CD4-positive, alpha-beta memory T cell (primary cell): ENCODE measurements at places on chromosomes 11 and 22.

DNA sequence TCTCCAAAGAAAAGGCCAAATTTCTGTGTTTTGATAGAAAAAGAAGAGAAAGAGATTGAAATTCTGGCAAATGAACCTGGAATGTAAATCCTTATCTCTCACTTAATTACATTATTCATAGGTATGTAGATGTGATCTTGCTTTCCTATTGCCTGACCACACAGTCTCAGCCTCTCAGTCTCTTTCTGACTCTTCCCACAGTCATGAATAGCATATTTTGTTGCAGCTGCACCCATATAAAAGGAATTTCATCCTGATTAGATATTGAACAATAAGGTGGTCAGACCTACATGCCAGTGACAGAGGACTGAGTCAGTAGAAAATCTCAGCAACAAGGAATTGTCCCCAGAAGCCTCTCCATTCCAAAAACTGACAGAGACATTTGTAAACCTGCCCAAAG is 62.9 kb upstream of the LRRC4C start:
- no peak for DNase-seq

- DNase-seq: no peak
Observed at GRCh38 chr11:131910523-131911387, 540.3 kb downstream of the NTM start.

DNA sequence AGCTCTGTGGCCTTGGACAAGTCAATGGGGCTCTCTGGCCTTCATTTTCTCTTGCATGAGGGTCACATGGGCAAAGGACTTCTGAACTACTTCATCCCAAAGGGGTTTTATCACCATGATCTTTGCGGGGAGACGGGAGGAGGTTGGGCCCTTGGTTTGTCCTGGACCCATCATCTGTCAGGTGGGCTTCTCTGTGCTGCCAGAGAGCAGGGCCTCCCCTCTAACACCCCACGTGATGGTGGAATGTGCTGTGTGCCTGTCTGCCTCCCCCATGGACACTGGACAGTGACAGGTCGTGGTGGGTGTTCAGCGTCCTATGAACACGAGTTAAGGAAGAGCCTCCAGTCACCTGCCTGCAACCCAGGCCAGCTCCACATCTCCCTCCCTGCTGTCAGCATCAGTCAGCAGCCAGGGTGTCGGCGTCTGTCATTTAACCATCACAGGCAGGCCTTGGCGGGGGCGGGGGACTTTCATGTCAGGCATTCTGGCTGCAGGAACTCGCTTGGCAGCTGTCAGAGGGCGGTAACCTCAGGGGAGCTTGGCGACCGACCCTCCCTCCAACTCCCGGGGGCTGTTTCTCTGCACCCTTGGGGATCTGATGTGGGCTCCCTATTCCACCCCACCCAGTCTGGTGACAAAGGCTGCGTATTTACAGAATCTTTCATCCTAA is 2.6 kb upstream of the SUN2 start:
- DNase-seq: peak; percentile 87

- DNase-seq: no peak
Observed at GRCh38 chr11:111329306-111330204, 31.2 kb downstream of the POU2AF3 start.

DNA sequence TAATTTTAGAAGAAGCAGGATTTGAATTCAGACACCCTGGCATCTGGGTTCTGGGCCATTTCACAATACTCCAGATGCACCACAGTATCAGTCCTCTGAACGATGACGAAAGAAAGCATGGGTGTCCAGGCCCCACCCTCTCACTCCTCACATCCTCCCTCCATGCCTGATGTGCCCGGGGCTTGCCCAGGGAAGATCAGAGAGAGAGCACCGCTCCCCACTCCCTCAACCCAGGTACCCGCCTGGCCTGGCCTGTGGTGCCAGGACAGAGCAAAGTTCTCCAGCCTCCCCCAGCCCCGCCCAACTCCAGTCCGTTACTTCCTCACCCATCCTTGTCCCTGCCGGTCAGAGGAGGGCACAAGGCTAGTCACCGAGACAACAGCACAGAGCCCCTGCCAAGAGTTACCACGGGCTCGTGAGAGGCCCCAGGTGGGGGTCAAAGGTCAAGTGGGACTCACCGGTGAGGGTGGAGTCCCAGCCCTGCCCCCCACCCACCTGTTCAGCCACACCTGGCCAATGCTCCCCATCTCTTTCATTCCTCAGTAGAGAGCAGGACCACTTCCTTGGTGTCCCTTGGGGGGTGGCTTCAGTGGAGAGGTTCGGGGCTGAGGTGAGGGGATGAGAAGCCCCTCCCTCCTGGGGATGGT is 8.1 kb downstream of the BCL9L start:
- DNase-seq: peak; percentile 60

- DNase-seq: no peak
Observed at GRCh38 chr22:21450320-21450831, 16.8 kb upstream of the TMEM191C start.

DNA sequence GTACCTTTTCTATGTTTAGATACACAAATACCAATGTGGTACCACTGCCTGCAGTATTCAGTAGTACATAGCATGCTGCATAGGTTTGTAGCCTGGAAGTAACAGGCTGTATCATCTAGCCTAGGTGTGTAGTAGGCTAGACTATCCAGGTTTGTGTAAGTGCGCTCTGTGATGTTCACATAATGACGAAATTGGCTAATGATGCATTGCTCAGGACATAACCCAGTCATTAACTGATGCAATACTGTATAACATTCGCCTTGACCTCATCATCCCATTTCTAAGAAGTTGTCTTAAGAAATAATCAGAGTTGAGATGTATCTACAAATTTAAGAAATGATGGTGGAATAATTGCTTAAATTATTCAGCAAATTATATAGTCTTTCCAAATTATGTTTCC is 116.0 kb upstream of the TIMP3 start:
- no peak for DNase-seq

DNA sequence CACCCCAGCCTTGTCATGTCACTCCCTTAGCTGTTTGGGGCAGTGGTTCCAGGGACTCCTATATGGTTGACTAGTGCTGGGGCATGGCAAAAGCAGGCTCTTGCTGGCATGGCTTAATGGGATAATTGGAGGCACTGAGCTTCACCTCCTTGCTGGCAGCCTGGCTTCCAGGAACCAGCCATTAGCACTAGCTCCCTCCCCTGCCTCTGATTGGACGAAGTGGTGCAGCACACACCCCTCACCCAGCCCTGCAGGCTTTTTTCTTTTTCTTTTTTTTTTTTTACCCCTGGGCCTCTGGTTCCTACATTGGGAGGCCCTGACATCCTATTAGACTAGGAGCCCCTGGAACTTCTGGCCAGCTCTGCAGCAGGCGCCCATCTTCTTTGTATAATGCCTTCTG is 18.6 kb downstream of the PHLDB1 start:
- DNase-seq: no peak

DNA sequence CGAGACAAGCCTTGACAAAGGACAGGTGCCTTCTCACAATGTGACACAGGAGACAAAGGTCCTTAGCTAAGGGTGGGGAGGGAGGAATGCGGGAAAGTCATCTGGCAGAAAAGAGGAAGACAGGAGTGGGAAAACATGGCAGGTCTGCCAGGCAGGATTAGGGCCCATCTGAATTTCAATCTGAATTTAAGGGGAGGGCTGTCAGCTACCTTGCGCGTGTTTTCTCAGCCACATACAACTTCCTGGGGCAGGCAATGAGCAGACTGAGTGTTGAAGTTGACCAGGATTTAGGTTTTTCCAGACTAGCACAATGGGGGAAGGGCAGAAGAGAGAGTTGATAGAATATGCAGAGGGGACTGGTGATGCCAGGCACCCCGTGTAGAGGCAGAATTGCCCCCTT is 66.7 kb upstream of the LARGE1 start:
- DNase-seq: no peak

- no peak for DNase-seq
Observed at GRCh38 chr11:79362821-79363220, 78.0 kb downstream of the TENM4 start.

GRCh38 chr11:71199226-71199820 is 53.1 kb downstream of the SHANK2 start:
- DNase-seq: no peak

GRCh38 chr11:35178873-35179272 is 39.9 kb downstream of the CD44 start:
- no peak for DNase-seq

DNA sequence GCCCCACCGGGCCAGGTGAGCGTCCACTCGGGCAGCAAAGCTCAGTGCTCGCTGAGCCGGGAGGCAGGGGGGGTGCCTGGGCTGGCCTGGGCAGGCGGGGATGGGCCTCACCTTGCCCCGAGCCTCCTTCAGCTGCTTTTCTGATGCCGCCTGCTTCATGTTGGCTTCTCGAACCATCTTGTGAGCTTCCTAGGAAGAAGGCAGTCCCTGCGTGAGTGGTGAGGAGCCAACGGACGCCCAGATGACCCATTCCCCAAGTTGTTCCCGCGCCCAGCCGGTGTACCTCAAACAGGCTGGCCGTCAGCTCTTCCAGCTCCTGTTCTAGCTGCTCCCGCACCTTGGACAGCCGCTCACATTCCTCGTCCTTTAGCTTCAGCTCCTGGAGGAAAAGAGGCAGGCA is 10.1 kb downstream of the RAB3IL1 start:
- no peak for DNase-seq

DNA sequence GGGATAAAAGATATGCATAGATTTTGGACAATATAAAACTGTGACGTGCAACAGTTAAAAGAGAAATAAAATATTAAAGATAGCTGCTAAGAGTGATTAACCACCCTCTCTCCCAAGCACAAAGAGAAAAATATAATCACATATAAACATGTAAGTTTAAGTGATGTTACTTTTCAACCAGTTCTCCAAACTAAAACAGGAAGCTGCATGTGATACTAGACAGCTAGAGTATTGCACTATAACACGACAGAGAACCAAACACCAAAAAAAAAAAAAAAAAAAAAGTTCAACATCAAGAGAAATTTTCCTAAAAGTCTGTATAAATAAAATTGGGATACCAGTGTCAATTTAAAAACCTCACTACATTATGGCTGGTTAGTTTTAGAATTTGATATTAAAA is 79.1 kb downstream of the PICALM start:
- DNase-seq: no peak

DNA sequence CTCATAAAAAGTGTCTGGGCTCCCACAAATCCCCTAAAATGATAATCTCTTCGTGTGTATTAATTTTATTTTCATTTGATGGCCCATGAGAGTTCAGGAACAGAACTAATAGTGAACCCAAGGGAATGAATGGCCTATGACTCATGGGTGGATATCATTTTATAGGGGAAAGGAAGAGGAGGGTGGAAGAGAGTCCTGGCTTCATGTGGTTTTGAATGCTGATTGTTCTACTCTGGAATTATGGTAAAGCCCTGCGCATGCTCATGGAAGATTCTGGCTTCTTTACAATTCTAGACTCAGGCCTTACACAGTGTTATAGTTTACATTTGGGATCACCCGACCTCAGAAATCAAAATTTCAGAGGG is 35.2 kb downstream of the MAML2 start:
- DNase-seq: no peak

GRCh38 chr22:32693102-32693501 is 108.4 kb upstream of the TIMP3 start:
- DNase-seq: no peak

DNA sequence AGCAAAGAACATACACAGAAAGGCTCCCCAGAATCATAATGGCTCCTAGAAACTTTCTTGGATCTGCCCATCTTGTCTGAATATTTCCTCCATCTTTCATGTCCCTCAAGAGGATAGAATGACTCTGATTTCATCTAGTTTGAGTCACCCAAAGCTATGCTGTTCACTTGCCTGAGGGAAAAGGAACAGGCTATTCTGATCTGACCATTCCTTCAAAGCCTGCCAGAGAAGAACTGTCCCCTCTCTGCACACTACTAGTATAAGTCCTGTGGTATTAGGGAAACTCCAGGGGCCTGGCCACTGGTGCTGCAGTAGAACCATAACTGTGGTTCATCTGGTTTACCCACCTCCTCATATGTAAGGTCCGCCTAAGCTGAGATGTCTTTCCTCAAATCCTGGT is 2.4 kb upstream of the PATE1 start:
- DNase-seq: no peak

DNA sequence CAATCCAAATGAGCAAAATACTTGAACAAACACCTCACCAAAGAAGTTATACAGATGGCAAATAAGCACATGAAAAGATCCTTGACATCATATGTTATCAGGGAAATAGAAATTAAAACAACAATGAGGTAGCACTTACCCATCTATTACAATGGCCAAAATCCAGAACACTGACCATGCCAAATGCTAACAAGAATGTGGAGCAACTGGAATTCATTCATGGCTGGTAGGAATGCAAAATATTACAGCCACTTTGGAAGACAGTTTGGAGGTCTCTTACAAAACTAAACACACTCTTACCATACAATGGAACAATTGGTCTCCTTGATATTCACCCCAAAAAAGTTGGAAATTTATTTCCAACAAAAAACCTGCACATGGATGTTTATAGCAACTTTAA is 19.1 kb upstream of the FAM181B start:
- DNase-seq: no peak

GRCh38 chr22:44405661-44406060 is 92.4 kb downstream of the RTL6 start:
- no peak for DNase-seq

- DNase-seq: no peak
Observed at GRCh38 chr11:100777103-100777502, 90.0 kb downstream of the ARHGAP42 start.

DNA sequence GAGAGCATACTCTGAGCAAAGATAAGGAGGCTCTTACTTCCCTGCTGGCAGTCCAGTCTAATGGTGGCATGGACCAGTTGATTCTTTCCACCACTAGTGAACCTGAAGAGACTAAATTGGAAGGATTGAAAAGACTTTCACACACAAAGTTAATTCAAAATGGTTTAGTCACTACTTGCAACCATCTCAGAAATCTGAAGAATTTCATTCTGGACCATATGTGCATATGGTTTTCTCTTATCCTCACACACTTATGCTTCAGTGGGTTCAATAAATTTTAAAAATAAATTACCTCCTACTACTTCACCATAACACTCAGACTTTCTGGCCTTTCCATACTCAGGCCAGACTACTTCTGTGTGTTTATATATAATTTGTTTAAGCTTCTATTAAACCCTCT is 44.7 kb downstream of the CADM1 start:
- DNase-seq: no peak

- DNase-seq: no peak
Observed at GRCh38 chr11:125170001-125170509, 5.5 kb downstream of the PKNOX2 start.
